ENCODE measurements at places on chromosomes 2 and 18. TPM values are rescaled to one million over a fixed set of nuclear protein-coding genes. Genes with fewer than 3 reads are reported as not detected.

SNRNP27 gene
- polyA plus RNA-seq = 75.4 TPM

SKOR2 gene
- not detected for polyA plus RNA-seq

ADD2 gene
- polyA plus RNA-seq = 4.9 TPM

CYP27C1 gene
- not detected for polyA plus RNA-seq

ZNF142 gene
- 4.8 TPM for polyA plus RNA-seq

RAB17 gene
- polyA plus RNA-seq = not detected

SLC38A11 gene
- 14.3 TPM for polyA plus RNA-seq

ERMN gene
- 0.33 TPM for polyA plus RNA-seq

CYTIP gene
- 127 TPM for polyA plus RNA-seq

CROCC2 gene
- polyA plus RNA-seq = not detected

ABCB6 gene
- polyA plus RNA-seq = 2.3 TPM

GAREM2 gene
- 2.1 TPM for polyA plus RNA-seq

TSHZ1 gene
- 1.2 TPM for polyA plus RNA-seq

SPP2 gene
- not detected for polyA plus RNA-seq

BBS5 gene
- not detected for polyA plus RNA-seq

FSHR gene
- not detected for polyA plus RNA-seq

PDE11A gene
- polyA plus RNA-seq = not detected

LONRF2 gene
- polyA plus RNA-seq = not detected

C2orf80 gene
- not detected for polyA plus RNA-seq

TOGARAM2 gene
- not detected for polyA plus RNA-seq

VPS4B gene
- polyA plus RNA-seq = 68.9 TPM

C2orf72 gene
- polyA plus RNA-seq = not detected

MTCL1 gene
- 0.80 TPM for polyA plus RNA-seq

TEKT4 gene
- polyA plus RNA-seq = not detected

G6PC2 gene
- not detected for polyA plus RNA-seq

TFPI gene
- 1.2 TPM for polyA plus RNA-seq

SERPINB2 gene
- not detected for polyA plus RNA-seq

ADAM23 gene
- polyA plus RNA-seq = 0.26 TPM

ELOA2 gene
- not detected for polyA plus RNA-seq

STRN gene
- polyA plus RNA-seq = 12.3 TPM

PSMG2 gene
- polyA plus RNA-seq = 124 TPM
